Natural killer cell treated with Interleukin-12 subunit alpha and Interleukin-12 subunit beta and Interleukin-15 and Interleukin-18, amount 100 ng/mL, for 72 hours (primary cell): ENCODE measurements at places on chromosomes 13 and 19. TPM values are rescaled to one million over a fixed set of nuclear protein-coding genes. Genes with fewer than 3 reads are reported as not detected.

DNA sequence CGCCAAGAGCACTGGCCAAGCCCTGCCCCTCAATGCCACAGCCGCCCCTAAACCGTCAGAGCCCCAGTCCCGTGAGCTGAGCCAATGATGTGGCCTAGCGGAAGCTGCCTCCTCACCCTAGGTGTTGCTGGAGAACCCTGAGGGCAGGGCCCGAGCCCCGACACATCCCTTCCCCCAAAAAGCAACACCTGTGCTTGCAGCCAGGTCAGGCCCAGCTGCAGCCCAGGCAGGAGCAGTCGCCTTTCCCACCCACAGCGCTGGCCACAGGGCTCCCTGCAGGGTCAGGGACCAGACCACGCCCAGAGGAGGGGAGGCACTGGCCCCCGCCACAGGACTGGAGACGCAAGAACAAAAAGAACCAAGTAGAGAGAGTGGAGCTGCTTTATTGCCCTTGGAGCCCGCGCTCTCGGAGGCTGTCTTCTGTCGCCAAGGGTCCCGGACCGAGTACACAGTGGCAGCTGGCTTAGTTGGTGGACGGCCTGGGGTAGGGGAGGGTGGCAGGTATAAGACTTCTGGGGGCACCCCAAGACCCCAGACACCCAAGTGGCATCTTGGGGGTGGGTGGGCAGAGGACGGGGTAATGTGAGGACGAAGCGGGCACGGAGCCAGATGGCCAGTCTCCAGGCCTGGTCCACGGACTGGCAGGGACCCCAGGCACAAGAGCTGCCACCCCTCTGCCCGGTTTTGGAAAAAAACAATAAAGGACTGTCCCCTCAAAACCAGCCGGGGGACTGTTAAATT, 3.3 kb downstream of the P2RY11 start:
- no peak overlapping the region for H3K4me3 ChIP-seq
- H3K4me1 ChIP-seq, result peaks cover 57% of the 10 kb centered on the region
- H3K36me3 ChIP-seq, result peaks cover 6% of the 10 kb centered on the region
- no peak for DNase-seq
- H3K27ac ChIP-seq, result peak overlapping the region; percentile 80

- DNase-seq, result no peak
- H3K36me3 ChIP-seq, result peaks cover 20% of the 10 kb centered on the region
- peaks cover 50% of the 10 kb centered on the region for H3K4me1 ChIP-seq
Observed at GRCh38 chr19:46917002-46917401, 56.2 kb downstream of the ARHGAP35 start.

DNA sequence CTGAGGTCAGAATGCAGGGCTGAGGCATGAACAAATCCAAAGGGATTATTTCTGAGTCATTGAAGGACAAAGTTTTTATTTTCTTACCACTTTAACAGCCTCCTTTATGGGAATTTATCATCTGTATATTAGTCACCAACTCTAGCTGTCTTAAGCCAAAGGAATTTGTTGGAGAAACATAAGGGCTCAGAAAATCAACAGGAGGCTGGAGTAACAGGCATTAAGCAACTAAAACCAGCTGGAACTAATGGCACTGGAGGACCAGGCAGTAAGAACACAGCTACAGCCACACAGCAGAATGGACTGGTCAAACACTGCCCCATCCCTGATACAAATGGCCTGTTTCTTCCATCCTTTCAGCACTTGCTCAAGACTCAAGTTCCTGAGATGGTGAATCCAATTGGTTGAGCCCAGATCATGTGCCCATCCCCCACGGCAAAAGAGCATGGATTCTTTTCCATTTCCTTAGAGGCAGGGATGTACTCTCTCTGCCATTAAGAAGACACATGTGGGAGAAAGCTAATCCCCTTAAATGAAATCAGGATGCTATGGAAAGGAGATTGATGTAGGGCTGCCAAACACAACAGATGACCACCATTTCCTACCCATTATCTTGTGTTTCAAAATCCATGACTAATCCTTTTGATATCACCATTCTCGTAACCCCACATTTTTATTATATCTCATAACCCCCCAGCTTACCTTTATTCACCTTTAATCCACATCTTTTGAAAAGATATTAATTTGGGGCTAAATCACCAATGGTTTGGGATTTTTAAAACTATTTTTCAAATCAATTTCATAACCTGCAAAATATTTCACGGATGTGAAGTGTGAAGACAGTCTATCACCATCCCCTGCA, 157.0 kb upstream of the FNDC3A start:
- H3K36me3 ChIP-seq, result no peaks in the 10 kb centered on the region
- no peak overlapping the region for H3K4me3 ChIP-seq
- H3K27me3 ChIP-seq, result no peaks in the 10 kb centered on the region
- H3K4me1 ChIP-seq, result peaks cover 11% of the 10 kb centered on the region

CTU1 gene
- total RNA-seq, result 8.1 TPM

ZNF121 gene
- 79.2 TPM for total RNA-seq
